ENCODE measurements at places on chromosomes 1 and 21. TPM values are rescaled to one million over a fixed set of nuclear protein-coding genes. Genes with fewer than 3 reads are reported as not detected.

DNA sequence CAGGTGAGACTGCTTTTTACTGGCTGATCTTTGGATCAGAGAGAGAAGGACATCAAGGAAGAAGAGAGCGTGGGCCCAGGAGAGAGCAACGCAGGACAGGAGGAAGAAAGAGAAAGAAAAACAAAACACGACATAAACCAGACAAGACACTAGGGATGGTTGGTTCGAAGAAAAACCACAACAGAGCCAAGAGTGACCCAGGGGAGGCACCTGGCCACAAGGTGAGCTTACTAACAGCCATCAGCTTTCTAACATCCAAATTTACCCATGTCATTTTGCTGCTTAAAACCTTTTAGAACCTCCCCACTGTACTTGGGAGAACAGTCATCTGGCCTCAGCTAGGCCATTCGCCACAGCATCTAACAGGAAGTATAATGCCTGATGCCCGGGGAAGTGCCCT, 57.8 kb downstream of the ARHGEF11 start:
- peaks cover 35% of the 10 kb centered on the region for H3K36me3 ChIP-seq
- no peaks in the 10 kb centered on the region for H3K27me3 ChIP-seq
- no peak overlapping the region for H3K27ac ChIP-seq
- H3K4me3 ChIP-seq: no peak overlapping the region
- DNase-seq: no peak
- peaks cover 5% of the 10 kb centered on the region for H3K4me1 ChIP-seq

GRCh38 chr1:236762410-236762809, 32.7 kb upstream of the MTR start:
- H3K27ac ChIP-seq: no peak overlapping the region
- H3K27me3 ChIP-seq: no peaks in the 10 kb centered on the region
- H3K36me3 ChIP-seq: peaks cover 18% of the 10 kb centered on the region
- DNase-seq: no peak
- peaks cover 3% of the 10 kb centered on the region for H3K4me1 ChIP-seq

- peaks cover 22% of the 10 kb centered on the region for H3K4me1 ChIP-seq
- H3K4me3 ChIP-seq: peak overlapping the region; percentile 81
- no peak overlapping the region for H3K27ac ChIP-seq
- H3K36me3 ChIP-seq: peaks cover 4% of the 10 kb centered on the region
- H3K27me3 ChIP-seq: no peaks in the 10 kb centered on the region
Measured at GRCh38 chr1:35030338-35030737, 1.4 kb downstream of the ZMYM6 start.

- no peaks in the 10 kb centered on the region for H3K27me3 ChIP-seq
- no peak overlapping the region for H3K4me3 ChIP-seq
- peak overlapping the region; percentile 64 for H3K27ac ChIP-seq
Measured at GRCh38 chr1:47030170-47030805, 6.8 kb downstream of the CYP4X1 start.

- DNase-seq: no peak
- H3K27ac ChIP-seq: no peak overlapping the region
- H3K36me3 ChIP-seq: peaks cover 76% of the 10 kb centered on the region
- peaks cover 5% of the 10 kb centered on the region for H3K4me1 ChIP-seq
Measured at GRCh38 chr1:48730164-48730910, 46.4 kb downstream of the BEND5 start.

GRCh38 chr1:247210376-247211117, 38.7 kb upstream of the ZNF124 start:
- H3K4me3 ChIP-seq: peak overlapping the region; percentile 95
- no peaks in the 10 kb centered on the region for H3K36me3 ChIP-seq
- peak; percentile 99 for DNase-seq
- H3K27me3 ChIP-seq: no peaks in the 10 kb centered on the region
- H3K27ac ChIP-seq: peak overlapping the region; percentile 89

DNA sequence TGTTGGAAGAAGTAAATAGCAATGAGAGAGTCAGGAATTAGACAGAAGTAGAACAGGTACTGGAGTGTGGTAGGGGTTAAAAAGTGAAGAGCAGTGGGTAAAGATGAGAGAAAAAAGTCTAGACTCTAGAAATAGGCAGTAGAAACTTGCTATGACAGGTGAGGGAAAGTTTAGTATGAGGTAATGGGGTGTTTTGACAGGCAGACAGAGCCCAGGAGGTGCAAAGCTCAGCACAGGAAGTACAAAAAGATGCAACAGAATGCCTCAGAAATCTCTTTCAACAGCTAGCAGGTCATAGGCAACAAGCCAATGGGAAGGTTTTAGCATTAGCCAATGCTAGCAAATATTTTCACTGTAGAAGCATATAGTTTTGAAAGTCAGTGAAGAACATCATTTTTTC, 319.1 kb upstream of the SGIP1 start:
- no peaks in the 10 kb centered on the region for H3K36me3 ChIP-seq
- no peaks in the 10 kb centered on the region for H3K4me1 ChIP-seq
- no peak overlapping the region for H3K4me3 ChIP-seq
- DNase-seq: peak; percentile 23

GRCh38 chr1:7781923-7782495, 2.1 kb upstream of the PER3 start:
- peak; percentile 30 for DNase-seq
- peaks cover 29% of the 10 kb centered on the region for H3K4me1 ChIP-seq
- H3K27ac ChIP-seq: peak overlapping the region; percentile 89
- no peaks in the 10 kb centered on the region for H3K27me3 ChIP-seq
- peaks cover 48% of the 10 kb centered on the region for H3K36me3 ChIP-seq

DNA sequence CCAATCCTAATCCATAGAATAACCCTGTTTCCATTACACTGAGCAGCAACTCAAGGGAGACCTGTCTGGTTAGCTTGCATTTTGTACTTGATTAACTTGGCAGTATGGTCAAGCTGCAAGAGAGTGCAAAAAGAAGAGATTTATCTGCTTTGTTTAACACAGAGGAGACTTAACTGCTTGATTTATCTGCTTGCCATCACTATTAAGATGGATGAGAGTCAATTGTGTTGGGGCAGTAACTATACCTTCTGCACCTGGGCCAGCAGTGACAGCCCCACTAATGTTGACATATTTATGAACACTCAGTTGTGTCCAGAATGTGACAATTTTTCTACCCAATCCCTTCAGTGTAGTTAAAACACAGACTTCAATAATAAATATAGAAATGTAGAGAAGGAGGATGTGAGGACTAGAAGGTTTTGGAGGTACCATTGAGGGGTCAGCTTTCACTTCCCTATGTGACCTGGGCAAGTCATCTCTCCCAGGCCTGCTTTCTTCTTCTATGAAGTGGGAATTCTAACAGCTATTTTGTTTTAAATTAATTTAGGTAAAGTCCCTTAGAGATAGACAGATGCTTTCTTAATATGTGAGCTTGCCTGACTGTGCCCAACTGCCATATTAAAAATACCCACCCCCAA, 159.1 kb upstream of the KCNK2 start:
- no peak overlapping the region for H3K27ac ChIP-seq
- H3K27me3 ChIP-seq: no peaks in the 10 kb centered on the region
- H3K4me3 ChIP-seq: no peak overlapping the region
- H3K4me1 ChIP-seq: no peaks in the 10 kb centered on the region
- H3K36me3 ChIP-seq: no peaks in the 10 kb centered on the region

- no peak overlapping the region for H3K4me3 ChIP-seq
- peaks cover 21% of the 10 kb centered on the region for H3K27me3 ChIP-seq
- H3K27ac ChIP-seq: no peak overlapping the region
- DNase-seq: no peak
- H3K4me1 ChIP-seq: no peaks in the 10 kb centered on the region
- no peaks in the 10 kb centered on the region for H3K36me3 ChIP-seq
Measured at GRCh38 chr1:4972761-4973320, 318.4 kb downstream of the AJAP1 start.

DNA sequence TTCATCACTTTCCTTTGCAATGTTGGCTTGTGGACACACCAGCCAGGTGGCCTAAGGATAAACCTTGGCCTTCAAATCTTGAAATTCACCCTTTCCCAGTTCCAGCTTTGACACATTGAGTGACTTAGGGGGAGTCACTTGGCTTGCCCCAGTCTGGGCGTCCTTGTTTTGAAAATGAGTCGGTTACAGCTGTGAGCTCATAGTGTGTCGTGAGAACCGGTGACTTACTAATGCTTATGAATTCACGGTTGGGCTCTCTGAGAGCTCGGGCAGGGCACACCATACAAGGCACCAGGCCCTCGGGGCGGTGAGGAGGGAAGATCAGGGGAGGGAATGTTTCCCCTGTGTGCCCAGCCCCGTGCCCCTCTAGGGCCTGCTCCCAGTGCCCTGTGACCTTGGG, 126.9 kb upstream of the TMPRSS2 start:
- H3K4me1 ChIP-seq: peaks cover 5% of the 10 kb centered on the region
- H3K36me3 ChIP-seq: no peaks in the 10 kb centered on the region
- H3K4me3 ChIP-seq: no peak overlapping the region
- no peak overlapping the region for H3K27ac ChIP-seq

GRCh38 chr21:39951183-39952101, 84.2 kb downstream of the PCP4 start:
- no peak overlapping the region for H3K27ac ChIP-seq
- no peak overlapping the region for H3K4me3 ChIP-seq
- DNase-seq: no peak

DNA sequence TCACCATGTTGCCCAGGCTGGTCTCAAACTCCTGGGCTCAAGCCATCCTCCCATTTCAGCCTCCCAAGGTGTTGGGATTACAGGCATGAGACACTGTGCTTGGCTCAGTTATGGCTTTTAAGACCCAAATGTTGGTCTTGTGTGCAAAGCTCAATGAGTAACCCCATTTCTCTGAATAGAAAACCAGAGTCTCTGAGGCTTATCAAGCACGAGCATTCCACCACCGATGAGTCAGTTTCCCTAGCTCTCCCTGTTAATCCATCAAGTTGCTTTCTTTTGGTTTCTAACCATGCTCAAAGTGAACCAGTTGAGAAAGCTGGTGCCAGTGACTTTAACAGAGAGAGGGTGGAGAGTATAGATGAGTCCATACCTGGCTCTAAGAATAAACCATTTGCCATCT, 350.9 kb upstream of the ADGRL2 start:
- H3K4me3 ChIP-seq: no peak overlapping the region
- no peaks in the 10 kb centered on the region for H3K27me3 ChIP-seq
- no peaks in the 10 kb centered on the region for H3K36me3 ChIP-seq
- no peak for DNase-seq
- H3K4me1 ChIP-seq: no peaks in the 10 kb centered on the region
- no peak overlapping the region for H3K27ac ChIP-seq

- H3K36me3 ChIP-seq: no peaks in the 10 kb centered on the region
- no peak overlapping the region for H3K4me3 ChIP-seq
- H3K27me3 ChIP-seq: no peaks in the 10 kb centered on the region
- no peak for DNase-seq
Measured at GRCh38 chr1:95223110-95223509, 10.9 kb upstream of the RWDD3 start.

- DNase-seq: no peak
- H3K27me3 ChIP-seq: no peaks in the 10 kb centered on the region
- no peak overlapping the region for H3K27ac ChIP-seq
- H3K4me1 ChIP-seq: no peaks in the 10 kb centered on the region
- no peak overlapping the region for H3K4me3 ChIP-seq
Measured at GRCh38 chr1:107572674-107573211, 392.2 kb downstream of the VAV3 start.

DNA sequence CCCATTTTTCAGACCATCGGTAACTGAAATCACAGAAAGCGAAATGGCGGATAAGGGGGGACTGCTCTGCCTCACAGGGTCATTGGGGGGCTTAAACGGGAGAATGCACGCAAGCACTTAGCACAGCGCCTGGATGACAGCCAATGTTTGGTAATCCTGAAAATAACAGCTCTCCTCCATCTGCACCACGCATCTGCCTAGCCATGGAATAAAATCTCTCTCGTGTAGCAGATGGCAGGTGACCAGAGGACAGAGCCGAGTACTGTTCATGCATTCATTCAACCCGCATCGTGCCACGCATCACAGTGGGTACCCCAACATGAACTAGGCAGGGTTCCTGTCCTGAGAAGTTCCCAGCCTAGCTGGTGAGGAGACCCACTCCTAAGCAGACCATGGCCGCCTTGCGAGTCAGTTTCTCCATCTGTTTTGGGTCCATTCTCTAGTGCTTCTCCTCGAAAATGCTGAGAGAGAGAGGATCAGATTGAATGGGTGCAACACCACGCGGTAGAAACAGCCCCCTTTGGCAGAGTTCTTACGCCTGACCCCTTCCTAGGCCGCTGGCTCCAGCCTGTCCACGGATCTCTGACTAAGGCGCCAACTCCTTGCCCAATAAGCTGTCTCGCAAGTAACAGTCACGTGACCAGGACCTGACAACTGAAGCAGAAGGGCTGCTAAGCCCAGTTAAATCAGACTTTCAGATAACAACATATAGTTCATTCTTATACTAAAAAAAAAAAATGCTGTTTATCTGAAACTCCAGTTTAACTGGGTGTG, 7.3 kb downstream of the SLC1A7 start:
- no peak overlapping the region for H3K27ac ChIP-seq
- H3K4me3 ChIP-seq: no peak overlapping the region
- H3K4me1 ChIP-seq: peaks cover 11% of the 10 kb centered on the region
- H3K36me3 ChIP-seq: no peaks in the 10 kb centered on the region
- H3K27me3 ChIP-seq: no peaks in the 10 kb centered on the region
- peak; percentile 83 for DNase-seq

- H3K36me3 ChIP-seq: no peaks in the 10 kb centered on the region
- peak; percentile 43 for DNase-seq
- no peak overlapping the region for H3K4me3 ChIP-seq
- H3K27me3 ChIP-seq: peaks cover 27% of the 10 kb centered on the region
Measured at GRCh38 chr1:154497026-154497806, 4.8 kb upstream of the TDRD10 start.

DNA sequence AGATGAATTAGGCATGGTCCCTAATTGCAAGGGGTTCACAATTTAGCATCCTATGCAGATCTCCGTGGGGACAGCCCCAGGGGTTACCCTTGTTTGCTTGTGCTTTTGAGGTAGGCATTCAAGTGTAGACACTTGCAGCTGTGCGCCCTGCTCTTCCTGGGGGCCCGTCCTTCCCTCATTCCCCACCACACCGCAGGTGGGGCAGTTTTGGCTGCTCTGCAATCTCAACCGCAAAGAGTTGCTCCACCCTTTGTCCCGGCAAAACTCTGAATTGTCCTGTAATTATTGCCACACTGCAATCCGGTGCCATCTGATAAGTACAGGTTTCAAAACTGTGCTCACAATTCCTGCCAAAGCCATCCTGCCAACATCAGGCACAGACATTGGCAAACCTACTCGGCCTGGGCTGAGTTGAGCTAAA, 65.4 kb upstream of the LYST start:
- DNase-seq: no peak
- peaks cover 37% of the 10 kb centered on the region for H3K4me1 ChIP-seq
- H3K27ac ChIP-seq: peak overlapping the region; percentile 69
- H3K27me3 ChIP-seq: no peaks in the 10 kb centered on the region
- no peaks in the 10 kb centered on the region for H3K36me3 ChIP-seq

- H3K36me3 ChIP-seq: peaks cover 13% of the 10 kb centered on the region
- DNase-seq: no peak
- peak overlapping the region; percentile 90 for H3K4me3 ChIP-seq
- peaks cover 20% of the 10 kb centered on the region for H3K4me1 ChIP-seq
Measured at GRCh38 chr1:184051138-184051484, 419 bp upstream of the TSEN15 start.

The KIAA0040 gene
- 36.8 TPM for total RNA-seq

The SPRR4 gene
- not detected for total RNA-seq

The TPTE gene
- not detected for total RNA-seq

The CRYAA gene
- total RNA-seq: not detected

The RBP7 gene
- 6.2 TPM for total RNA-seq

The PRDX6 gene
- total RNA-seq: 81.1 TPM

The LAD1 gene
- total RNA-seq: 151 TPM

The RIPK4 gene
- total RNA-seq: 13.2 TPM
